ENCODE measurements at places on chromosomes 6 and 20. TPM values are rescaled to one million over a fixed set of nuclear protein-coding genes. Genes with fewer than 3 reads are reported as not detected.

Gene CASS4
- polyA plus RNA-seq: 0.02 TPM

Gene RBPJL
- not detected for polyA plus RNA-seq

DNA sequence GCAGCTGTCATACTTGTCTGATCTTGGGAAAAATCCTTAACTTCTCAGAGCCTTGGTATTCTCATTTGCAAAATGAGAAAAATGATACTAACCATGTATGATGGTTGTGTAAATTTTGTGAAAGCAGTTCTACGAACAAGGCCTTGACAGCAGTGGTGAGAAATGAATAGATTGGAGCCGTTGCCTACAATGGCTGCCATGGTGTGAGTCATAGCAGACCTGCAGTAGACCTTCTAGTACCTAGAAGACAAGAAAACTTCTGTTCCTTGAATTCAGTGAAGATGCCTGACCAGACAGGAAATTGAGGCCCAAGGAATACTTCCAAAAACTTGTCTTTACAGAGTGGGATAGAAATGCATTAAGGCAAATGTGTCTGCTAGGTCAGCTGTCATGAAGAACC is 338.9 kb downstream of the QKI start:
- no peak for DNase-seq

- DNase-seq: no peak
Observed at GRCh38 chr6:168803874-168804273, 362.9 kb downstream of the SMOC2 start.

- DNase-seq: no peak
Observed at GRCh38 chr6:105794239-105794638, 291.9 kb upstream of the PRDM1 start.

Measured in SK-N-SH (cell line).